ENCODE measurements at places on chromosomes 11 and 22.
A peak's percentile ranks its signal among the peaks of the same experiment; 100 is the strongest.

- no peak for DNase-seq
These were observed 99.7 kb upstream of the VPREB1 start for GRCh38 chr22:22144858-22145257.

- no peak for DNase-seq
These were observed 3.0 kb upstream of the MYBPC3 start for GRCh38 chr11:47355283-47356128.

DNA sequence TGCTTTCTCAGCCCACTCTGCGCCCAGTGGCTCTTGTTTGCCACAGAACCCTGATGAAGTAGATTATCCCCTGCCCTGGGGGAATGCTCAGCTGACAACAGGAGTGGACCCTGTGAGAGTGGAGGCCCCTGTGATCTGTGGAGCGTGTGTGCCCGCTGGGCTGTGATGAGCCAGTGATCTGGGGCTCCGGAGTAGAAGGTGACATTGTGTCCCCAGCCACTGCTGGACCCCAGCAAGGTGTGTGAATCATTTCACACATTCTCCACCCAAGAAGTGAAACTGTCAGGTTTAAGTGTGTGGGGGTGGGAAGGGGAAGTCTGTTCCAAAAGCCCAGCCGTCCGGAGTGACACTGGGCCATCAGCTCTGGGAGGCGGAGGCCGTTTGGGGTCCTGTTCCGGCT, 33.1 kb upstream of the GRAMD4 start:
- no peak for DNase-seq

GRCh38 chr22:46049726-46050450, 72.9 kb upstream of the WNT7B start:
- no peak for DNase-seq

DNA sequence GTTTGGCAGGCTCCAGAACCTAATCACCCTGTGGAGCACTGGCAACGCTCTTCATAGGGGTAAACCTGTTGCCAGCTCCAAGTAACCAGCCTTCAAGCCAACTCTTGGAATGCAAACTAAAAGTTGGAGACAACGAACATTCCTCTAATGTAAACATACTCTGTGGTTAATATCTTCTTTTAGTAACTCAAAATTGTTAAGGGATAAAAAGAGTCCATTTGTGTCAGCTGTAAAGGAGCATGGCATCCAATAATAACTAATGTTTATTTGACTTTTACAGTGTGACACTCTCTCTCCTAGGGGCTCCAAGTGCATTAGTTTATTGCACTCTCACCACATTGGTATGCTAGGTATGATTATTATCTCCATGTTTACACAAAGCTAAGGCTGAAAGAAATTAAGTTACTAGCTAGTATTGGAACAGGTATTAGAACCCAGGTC, 31.0 kb upstream of the AMOTL1 start:
- no peak for DNase-seq

DNA sequence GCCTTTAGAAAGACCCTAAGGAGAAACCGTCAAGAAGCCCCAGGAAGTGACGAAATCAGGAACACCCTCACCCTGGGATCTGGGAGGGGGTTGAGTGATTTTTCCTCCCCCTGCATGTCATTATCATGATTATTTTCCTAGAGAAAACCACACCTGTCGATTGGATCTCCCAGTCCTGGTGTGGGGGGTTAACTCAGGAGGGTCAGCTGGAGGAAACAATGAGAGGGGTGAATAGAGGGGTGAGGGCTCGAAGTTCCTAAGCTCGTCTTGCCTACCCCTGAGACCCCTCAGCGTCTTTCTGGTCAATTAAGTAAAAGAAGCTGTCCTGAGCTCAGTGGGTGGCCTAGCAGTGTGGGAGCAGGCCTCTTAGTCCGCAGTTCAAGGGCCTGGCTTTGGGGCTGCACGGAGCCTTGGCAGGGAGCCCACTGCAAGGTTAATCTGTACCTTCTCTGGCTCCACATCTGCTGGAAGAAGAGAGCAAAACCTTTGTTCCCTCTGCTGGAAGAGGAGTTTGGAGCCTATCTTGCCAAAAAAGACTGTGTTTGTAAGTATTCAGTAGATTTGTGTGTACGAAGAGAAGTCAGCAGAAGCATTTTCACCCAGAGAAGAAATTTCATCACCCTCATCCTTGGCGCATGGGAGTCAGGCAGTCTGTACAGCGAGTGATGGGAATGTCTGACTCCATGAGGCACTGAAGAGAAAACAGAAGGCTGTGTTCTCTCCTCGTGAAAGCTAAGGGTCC, 34.2 kb upstream of the FTH1 start:
- no peak for DNase-seq

DNA sequence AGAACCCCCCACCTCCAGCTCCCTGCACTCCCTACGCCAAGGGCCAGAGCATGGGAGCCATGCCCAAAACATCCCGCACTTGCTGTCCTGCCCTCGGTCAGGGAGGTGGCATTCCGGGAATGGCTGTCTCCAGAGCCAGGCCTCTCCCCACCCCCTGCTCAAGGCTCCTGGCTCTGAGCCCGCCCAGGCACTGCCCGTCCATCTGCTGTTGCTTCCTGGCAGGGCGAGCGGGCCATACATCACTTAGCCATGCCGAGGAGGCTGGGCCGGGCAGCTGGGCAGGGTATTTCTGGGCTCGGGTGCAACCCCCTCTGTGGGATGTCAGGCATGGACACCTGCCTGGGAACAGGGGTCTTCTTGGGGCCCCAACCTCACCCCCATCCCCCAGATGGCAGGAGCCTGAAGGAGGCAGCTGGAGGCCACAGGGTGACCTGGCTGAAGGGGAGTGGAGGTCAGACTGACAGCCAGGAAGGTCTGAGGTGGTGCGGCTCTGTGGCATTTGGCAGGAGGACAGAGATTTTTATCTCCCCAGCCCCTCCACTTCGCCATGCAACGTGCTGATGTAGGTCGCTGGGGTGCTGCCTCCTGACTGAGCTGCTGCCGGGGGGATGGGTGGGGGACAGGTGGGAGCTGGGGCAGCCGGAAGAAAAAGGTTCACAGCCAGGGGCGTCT, 8.7 kb upstream of the CABP7 start:
- DNase-seq, result no peak

GRCh38 chr22:36977947-36978660, 41.1 kb downstream of the TST start:
- DNase-seq, result peak; percentile 84

GRCh38 chr11:108239076-108239475, 16.2 kb downstream of the ATM start:
- no peak for DNase-seq

DNA sequence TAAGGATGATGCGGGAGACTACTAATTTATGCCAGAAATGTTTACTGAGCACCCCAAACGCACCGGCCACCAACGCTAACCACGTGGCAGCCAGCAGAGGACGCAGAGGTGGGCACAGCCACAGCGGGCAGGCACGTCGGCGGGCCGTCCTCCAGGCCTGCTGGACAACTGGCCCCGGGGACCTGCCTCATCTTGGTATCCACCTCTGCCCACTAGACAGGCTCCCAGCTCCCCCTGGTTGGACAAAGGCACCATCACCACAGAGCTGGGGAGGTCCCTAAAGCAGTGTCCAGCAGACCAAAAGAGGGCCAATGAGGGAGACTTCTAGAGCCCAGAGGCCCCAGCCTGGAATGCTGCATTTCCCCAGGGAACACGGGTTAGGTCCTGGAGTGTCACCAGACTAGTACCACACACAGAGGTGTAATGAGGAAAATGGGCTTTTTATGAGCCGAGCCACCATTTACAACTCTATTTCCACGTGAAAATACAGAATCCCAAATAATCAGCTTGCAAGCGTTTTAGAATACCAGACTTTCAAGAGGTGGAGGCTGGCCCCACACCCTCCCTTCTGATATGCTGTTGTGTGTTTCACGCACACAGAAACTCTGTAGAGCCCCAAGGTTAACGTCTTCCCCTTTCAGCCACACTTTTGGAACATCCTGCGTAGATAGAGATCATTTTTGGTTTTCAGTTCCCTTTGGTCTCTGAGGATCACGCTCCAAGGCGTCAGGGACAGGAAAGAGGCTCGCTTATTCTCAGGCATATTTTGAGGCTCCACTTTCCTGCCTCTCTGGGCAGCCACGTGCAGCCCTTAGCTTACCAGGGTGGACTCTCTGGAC, 23.7 kb upstream of the BID start:
- no peak for DNase-seq

DNA sequence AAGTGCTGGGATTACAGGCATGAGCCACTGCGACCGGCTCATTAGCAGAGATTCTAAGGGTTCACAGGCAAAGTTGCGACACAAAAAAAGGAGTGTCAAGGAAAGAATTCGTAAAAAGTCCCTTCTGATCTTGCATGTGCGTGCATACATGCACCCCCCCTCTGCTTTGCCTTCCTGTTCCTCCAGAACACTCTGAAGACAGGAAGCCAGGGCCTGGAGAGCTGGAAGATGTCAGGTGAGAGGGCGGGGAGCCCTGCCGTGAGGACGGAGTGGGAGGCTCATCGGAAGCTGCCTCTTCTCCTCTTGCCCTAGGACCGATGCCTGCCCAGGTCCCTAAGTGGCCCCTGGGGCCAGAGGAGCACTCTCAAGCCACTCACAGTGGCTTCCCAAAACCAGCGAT, 89.1 kb downstream of the LARGE1 start:
- no peak for DNase-seq

- DNase-seq, result no peak
These were observed 936 bp downstream of the IL17REL start for GRCh38 chr22:50011447-50012210.

GRCh38 chr11:74171997-74172396, 908 bp downstream of the PPME1 start:
- no peak for DNase-seq

DNA sequence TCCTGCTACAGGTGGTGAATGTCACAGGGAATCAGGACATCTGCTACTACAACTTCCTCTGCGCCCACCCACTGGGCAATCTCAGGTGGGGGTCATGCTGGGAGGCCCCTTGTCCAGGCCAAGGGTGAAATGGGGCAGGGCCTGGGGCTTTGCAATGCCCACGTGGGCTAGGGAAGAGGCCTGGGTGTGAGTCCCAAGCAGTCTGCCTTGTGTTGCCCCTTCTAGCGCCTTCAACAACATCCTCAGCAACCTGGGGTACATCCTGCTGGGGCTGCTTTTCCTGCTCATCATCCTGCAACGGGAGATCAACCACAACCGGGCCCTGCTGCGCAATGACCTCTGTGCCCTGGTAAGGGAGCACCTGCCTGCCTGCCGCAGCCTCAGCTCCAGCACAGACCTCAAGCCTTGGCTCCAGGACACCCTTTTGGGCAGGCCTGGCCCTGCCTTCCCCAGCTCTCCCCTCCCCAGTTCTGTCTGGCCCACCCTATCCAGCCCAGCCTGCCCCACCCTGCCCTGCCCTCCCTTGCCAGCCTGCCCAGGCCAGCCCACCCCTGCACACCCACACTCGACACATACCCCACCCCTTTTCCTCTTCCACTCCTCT, 9.1 kb upstream of the TAGLN start:
- DNase-seq, result no peak

GRCh38 chr11:99351624-99352023, 330.9 kb downstream of the CNTN5 start:
- no peak for DNase-seq

- DNase-seq, result no peak
These were observed 8.7 kb downstream of the OR52A5 start for GRCh38 chr11:5129457-5129877.

DNA sequence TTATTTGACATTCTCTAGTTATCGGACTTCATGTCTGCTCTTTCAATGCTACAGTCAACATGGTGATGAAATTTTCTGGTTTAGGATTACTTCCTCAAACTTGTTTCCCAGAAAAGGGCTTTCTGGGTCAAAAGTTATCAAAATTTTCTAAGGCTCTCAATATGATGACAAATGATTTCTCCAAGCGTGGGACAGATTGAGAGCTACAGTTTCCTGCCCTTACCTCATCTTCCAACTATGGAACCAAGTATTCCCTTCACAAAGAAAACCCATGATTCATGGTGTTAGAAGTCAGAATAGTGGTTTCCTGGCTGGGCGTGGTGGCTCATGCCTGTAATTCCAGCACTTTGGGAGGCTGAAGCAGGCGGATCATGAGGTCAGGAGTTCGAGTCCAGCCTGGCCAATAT, 17.8 kb downstream of the MYO18B start:
- no peak for DNase-seq

- no peak for DNase-seq
These were observed 64.3 kb downstream of the SMIM38 start for GRCh38 chr11:69219991-69220390.

DNA sequence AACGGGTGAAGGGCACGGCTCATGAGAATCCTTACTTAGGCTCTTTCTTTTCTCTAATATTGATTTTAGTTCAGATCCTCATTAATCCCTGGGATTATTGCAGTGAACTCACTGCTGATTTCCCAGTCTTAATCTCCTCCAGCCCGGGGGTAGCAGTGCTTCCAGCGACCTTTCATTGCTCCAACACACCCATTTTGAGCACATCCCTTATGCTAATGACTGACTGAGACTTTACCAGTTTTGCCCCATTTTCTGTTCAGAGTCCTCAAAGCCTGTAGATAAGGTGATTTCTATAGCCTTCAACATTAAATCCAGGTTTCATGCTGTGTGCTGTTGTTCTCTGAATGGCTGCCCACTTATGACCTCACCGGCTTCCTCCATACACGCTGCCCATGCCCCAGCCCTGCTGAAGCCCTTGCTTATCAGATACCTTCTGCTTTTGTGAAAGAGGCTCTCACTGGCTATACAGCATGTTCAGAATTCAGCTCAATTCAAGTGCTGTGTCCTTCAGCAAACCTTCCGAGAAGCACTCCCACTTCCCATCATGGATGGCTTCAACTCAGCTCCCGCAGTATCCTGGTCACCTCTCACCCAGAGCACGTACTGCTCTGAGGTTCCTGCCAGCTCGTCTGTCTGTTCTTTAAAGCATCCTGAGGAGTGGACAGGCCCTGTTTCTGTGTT, 49.0 kb downstream of the PPFIA1 start:
- no peak for DNase-seq

- DNase-seq, result no peak
These were observed 179.8 kb downstream of the NAV2 start for GRCh38 chr11:19892387-19892786.

GRCh38 chr11:36090356-36091109, 146.7 kb downstream of the LDLRAD3 start:
- no peak for DNase-seq

GRCh38 chr11:108558222-108558621, 35.3 kb downstream of the EXPH5 start:
- DNase-seq, result no peak

DNA sequence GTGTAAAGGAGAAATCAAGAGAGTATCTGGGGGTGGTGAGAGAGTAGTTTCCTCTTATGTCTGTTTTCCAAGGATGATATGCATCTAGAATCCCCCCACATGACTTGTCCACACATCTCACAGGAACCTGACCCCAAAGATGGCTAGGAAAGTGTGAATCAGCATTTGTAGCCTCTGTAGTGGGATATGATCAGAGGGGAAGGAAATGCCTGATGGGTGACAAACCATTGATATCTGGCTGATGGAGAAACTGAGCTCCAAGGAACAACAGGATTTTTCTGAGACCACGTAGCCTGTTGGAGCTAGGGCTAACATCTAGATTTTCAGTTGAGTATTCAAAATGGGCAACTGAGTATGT, 369.4 kb downstream of the DDX10 start:
- no peak for DNase-seq

GRCh38 chr11:85755285-85755684, 55.7 kb downstream of the SYTL2 start:
- DNase-seq, result no peak

- DNase-seq, result peak; percentile 19
These were observed 177.6 kb downstream of the IGLL1 start for GRCh38 chr22:23402275-23403151.
